Cortex of kidney (tissue), 1 donor: ENCODE measurements at places on chromosomes 13 and 19.

- no peak for DNase-seq
Measured at GRCh38 chr13:58369936-58370335, 738.4 kb downstream of the PCDH17 start.

DNA sequence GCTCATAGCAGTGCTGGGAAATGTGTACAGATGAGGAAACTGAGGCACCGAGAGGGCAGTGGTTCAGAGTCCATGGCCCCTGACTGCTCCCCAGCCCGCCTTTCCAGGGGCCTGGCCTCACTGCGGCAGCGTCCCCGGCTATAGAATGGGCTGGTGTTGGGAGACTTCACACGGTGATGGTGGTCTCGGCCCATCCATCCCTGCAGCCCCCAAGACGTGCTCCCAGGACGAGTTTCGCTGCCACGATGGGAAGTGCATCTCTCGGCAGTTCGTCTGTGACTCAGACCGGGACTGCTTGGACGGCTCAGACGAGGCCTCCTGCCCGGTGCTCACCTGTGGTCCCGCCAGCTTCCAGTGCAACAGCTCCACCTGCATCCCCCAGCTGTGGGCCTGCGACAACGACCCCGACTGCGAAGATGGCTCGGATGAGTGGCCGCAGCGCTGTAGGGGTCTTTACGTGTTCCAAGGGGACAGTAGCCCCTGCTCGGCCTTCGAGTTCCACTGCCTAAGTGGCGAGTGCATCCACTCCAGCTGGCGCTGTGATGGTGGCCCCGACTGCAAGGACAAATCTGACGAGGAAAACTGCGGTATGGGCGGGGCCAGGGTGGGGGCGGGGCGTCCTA is 15.9 kb downstream of the LDLR start:
- no peak for DNase-seq

- DNase-seq = no peak
Measured at GRCh38 chr13:91308299-91308698, 39.2 kb upstream of the MIR17HG start.

GRCh38 chr13:48431987-48432615 is 19.2 kb upstream of the LPAR6 start:
- DNase-seq = no peak

GRCh38 chr19:1045247-1045603 is 5.3 kb downstream of the ABCA7 start:
- no peak for DNase-seq

- DNase-seq = no peak
Measured at GRCh38 chr19:32876236-32876918, 6.8 kb upstream of the SLC7A9 start.

DNA sequence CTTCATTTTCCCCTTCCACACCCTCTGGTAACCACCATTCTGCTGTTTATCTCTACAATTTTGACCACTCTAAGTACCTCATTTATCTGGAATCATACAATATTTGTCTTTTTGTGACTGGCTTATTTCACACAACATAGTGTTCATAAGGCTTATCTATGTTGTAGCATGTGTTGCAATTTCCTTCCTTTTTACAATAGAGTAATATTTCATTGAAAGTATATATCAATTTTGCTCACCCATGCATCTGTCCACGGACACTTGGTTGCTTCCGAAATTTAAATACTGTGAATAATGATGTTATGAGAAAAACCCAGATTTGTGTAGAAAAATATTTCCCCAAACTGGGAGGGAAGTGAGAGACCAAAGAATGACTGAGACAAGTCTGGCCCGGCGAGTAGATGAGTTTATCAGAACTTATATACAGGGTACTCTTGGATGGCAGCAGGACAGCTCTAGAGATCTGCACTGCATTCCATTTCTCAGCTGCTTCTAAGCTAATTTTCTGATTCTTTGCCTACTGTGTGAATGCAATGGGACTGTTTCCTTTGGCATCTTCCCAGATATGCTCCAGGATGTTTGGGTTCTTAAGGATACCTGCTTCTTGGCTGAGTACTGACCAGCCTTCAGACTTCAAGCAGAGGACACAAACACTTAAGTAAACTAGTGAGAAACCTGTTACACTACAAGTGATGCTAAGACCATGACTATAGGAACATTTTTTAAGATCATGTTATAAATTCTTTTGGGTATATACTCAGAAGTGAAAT is 834.0 kb upstream of the PCDH9 start:
- DNase-seq = no peak

DNA sequence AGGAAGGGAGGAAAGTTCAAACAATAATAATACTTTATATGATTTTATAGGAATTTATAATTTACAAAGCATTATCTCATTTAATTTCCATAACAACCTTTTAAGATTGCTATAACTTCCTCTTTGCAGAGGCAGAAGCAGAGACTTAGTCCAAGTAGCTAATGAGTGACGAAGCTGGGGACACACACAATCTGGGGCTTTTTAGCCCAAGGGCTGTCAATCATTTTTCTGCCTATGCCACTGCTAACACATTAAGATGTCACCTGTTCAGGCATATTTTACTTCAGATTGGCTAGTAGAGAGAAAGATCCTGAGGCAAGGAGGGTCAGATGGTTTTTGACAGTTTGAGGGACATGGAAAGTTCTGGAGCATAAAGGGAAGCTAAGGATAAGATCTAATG is 12.6 kb downstream of the SCEL start:
- no peak for DNase-seq

DNA sequence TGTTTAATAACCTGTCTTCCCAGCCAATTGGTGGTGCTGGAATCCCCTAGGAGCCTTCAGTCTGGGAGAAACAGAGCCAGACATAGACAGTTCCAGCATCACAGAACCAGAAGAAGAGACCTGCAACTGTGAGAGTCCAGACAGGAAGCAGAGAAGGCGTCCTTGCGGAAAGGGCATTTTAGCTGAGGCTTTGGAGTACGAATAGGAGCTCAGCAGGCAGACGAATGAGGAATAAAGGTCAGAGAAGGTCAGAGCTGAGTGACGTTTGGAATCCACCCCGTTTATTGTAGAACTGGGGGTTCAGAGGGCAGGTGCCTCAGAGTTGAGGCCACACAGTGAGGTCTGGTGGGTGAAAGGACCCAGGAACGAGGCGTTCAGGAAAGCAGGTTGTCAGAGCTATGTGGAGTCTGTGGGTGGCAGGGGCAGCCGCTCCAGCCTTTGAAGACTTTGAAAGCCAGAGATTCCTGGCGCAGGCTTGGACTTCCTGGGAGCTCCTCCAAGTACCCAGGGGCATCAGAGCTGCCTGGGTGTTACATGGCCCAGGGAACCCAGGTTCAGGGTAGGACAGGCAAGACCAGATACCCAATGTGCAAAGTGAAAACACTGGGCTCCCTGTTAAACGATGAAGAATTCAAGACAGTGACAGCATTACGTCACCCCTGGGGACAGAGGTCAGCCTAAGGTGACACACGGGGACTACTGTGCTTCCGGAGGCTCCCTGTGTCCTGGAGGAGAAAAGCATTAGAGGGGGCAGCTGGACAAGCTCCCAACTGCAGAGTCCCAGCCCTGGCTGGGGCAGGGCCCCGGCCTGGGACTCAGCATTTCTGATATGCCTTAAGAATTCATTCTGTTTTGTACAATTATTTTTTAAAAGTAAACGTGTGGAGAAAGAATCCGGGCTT is 5.5 kb downstream of the ARRDC2 start:
- no peak for DNase-seq

DNA sequence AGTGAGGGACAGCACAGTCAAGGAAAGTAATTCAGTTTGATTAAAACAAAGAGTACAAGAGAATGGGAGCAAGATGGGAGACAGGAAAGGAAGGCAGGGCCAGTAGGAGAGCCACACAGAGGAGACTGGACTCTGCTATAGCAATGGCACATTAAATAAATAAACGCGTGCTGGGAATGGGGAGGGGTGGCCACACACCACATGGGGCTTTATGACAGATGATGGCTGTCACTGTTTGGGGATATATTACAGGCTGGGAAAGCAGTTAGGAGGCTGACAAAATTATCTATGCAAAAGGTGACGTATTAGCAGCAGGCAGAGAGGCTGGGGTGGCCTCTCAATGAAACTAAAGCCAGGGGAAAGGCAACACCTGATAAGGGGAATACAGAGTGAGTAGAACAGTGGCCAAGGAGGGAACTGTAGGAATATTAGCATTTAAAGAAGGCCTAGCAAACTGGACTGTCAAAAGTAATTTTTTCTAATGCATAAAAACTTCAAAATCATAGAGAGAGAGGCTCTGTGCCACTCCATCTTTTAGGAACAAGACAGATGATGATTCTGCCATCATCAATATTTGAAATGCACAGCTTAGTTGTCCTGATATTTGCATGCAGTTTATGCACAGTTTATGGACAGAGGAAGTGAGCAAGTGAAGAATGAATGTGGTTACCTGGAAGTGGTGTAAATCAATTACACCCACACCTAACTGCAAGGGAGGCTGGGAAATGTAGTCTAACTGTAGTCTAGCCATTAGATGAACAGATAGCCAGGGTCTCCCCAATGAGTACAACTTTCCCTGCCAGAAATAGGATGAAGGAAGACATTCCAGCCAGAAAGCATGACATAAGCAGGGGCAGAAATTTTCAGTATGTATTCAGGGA is 346.5 kb downstream of the FOXO1 start:
- DNase-seq = no peak

- no peak for DNase-seq
Measured at GRCh38 chr13:64810750-64811149, 2419.4 kb downstream of the PCDH9 start.

GRCh38 chr13:111901267-111901915 is 165.6 kb upstream of the SOX1 start:
- DNase-seq = no peak

- no peak for DNase-seq
Measured at GRCh38 chr13:112247471-112248405, 128.4 kb upstream of the SPACA7 start.

GRCh38 chr19:46181388-46181779 is 33.3 kb downstream of the IGFL2 start:
- DNase-seq = no peak

GRCh38 chr13:73751290-73751689 is 382.9 kb downstream of the KLF12 start:
- DNase-seq = no peak

GRCh38 chr13:113407531-113408393 is 43.8 kb upstream of the GRTP1 start:
- no peak for DNase-seq

DNA sequence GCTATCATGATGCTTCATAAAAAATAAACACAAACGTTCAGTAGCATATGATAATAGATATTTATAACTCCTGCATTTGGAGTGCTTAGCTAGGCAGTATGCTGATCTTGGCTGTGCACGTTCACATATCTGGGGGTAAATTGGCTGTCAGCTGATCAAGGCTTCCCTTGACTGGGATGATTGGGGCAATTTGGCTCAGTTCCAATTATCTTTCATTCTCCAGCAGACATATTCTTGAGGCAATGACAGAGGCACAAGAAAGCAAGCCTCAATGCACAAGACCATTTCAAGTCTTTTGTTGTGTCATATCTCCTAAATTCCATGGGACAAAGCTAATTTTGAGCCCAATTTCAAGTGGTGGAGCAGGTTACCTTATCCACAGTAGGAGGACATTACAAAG is 142.0 kb downstream of the DLEU7 start:
- no peak for DNase-seq

GRCh38 chr19:41850381-41850780 is 5.5 kb downstream of the DMRTC2 start:
- DNase-seq = no peak

GRCh38 chr19:49672131-49672919 is 4.7 kb upstream of the PRMT1 start:
- no peak for DNase-seq

GRCh38 chr13:85223883-85224656 is 575.1 kb downstream of the SLITRK6 start:
- no peak for DNase-seq

- no peak for DNase-seq
Measured at GRCh38 chr13:76884907-76885202, 1.4 kb downstream of the KCTD12 start.

DNA sequence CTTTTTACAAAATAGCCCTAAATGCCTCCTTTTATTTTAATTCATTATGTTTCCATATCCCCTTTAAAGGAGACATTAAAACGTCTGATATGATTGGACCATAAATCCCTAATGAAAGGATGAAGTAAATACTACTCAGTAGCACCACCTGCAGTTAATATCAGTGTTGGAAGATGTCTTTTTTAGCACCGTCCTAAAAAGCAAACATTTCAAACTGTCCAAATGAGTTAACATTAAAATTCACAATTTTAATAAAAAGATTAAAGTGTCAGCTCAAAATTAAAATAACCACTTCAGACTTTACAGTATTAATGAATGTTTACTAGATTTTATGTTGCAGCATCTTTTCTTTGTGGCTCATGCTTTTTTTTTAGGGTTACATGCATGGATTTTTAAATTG is 12.3 kb downstream of the ZNF507 start:
- DNase-seq = no peak

DNA sequence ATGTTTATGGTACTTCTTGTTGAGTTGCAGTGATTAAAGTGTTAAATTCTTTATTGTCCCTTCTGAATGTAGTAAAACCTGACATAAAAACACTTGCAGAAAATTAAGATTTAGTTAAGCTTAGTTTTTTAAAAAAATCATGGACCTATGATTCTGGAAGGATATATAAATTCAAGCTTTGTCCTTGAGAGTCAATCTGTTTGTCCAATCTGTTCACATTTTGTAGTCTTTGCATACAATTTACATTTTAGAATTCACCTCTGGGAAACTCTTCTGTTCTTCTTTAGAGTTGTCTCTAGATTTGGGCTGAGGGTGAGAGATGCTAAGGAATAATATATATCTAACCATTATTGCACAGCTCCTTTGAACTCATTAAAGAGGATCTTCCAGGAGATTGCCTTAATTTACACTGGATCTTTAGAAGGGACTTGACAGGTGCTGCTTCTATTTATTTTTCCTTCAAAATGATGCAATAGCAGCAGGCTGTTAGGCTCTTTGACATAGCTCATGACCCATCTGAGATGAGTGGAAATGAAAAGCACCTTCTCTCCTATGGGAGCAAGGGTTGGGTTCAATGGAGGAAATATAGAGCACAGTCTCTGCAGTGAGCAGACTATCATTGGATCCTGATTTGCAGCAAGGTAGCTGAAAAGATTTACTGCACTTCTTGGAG is 433.9 kb downstream of the GPC6 start:
- no peak for DNase-seq

- no peak for DNase-seq
Measured at GRCh38 chr13:113322043-113322461, 25.0 kb downstream of the LAMP1 start.

- no peak for DNase-seq
Measured at GRCh38 chr19:29653398-29653797, 11.9 kb upstream of the PLEKHF1 start.
